ENCODE measurements at places on chromosomes 16 and 17.

DNA sequence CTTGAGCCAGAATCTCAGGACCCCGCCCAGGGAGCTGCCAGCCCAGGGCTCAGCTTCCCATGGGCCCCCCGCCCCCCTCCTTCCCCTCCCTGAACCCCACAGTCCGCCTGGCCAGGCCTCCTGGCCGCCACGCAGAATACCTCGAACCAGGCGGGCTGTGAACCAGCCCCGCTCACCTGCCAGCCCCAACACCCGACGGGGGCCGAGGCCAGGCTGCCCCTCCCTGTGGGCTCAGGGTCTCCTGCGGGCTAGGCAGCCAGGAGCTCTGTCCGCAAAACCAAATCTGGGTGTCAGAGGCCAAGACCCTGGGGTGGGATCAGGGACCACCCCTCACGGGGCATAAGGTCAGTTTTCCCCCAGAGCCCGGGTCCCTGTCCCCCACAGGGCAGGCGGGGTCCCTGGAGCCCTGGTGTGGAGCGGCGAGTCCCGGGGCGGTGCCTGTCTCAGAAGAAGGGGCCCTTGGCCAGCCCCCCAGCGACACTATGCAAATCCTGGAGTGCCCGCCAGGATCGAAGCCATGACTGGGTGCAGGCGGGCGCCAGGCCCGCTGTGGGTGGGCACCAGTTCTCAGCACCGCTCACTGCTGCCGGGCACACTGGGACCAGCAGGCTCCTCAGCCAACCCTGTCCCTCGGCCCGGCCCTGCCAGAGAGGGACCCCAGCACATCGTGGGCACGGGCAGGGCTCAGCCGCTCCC is 6.4 kb upstream of the PRR35 start:
- no peak for DNase-seq

DNA sequence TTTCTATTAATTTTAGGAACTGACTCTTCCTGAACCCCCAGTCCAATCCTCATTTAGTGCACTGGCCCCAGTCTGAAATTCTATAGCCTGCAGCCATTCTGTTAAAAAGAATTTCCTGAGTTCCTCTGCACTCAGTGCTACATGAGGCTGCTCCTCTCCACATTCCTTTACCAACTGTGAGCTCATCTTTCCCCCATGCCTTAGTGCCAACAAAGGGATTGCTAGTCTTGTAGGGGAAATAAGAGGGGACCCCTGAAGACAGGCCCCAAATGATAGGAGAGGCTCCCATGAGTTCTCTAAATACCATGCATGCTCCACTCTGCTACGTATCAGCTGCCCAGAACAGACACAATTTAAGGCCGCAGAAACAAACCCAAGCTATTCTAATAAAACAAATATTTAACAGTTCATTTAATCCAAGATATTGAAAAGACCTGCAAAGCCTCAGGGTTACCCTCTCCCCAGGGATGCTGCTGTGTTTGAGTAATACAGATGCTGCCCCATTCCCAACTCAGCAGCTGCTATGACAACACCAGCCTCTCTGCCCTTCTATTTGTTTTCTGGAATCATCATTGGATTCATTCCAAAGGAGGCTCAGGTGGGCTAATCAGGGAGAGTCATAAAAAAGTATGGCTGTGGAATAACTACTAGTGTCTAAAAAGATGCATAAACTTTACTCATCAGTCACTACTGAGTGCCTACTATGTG is 228.5 kb downstream of the TOX3 start:
- DNase-seq = no peak

- DNase-seq = no peak
These were observed 23.7 kb downstream of the ACSF3 start for GRCh38 chr16:89117227-89117974.

- no peak for DNase-seq
These were observed 139.9 kb upstream of the HLF start for GRCh38 chr17:55124730-55125360.

DNA sequence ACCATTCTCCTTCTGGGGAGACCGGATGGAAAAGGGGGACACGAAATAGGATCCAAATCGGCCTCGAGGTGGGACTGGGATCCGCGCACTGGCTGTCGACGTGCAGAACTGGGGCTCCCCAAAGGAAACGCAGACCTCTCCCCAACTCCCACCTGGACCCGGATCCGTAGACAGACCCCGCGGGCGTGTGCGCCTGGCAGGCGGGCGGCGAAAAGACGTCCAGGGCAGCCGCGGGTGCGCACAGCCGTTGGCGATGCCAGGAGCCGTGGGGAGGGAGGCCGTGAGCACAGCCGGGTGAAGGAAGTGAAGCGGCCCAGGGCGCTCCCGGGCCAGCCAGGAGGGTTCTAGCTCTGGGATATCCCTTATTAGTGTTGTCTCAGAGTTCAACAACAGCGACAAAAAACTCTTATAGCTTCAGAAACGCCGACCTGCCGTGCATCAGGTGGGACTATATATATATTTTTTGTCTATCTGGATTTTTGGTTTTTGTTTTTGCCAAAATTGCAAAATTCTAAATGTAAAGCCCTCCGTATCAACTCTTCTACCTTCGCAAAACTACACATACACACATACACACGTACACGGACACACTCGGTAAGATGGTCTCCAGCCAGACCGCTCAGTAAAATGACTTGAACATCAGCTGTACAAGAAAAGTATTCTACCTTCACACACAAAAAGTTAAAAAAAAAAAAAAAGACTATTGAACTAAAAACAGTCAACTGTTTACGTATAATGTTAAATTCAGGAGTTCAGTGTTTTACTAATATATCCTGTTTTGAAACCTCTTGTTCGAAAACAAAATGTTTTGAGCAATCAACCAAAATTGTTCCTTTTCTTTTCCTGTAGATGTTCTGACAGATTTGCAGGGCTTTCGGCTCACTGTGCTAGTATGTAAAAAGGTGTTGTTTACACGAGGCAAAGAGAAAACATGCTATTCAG is 5.2 kb upstream of the AATF start:
- no peak for DNase-seq

Measured in activated CD4-positive, alpha-beta T cell treated with anti-CD3 and anti-CD28 coated beads, Interleukin-2, amount 50 U/mL, for 48 hours (primary cell).